T-helper 2 cell treated with Interferon-gamma antibody and Interleukin-4, amounts not matched to agents 5 μg/mL and 100 μg/mL, for 36 hours (primary cell): ENCODE measurements at places on chromosomes 7 and 10.

- no peaks in the 10 kb centered on the region for H3K27me3 ChIP-seq
- H3K4me3 ChIP-seq: no peak overlapping the region
- peaks cover 33% of the 10 kb centered on the region for H3K36me3 ChIP-seq
- no peak overlapping the region for H3K27ac ChIP-seq
- no peaks in the 10 kb centered on the region for H3K4me1 ChIP-seq
- DNase-seq: no peak
These were observed 21.4 kb downstream of the EXOC4 start for GRCh38 chr7:133274265-133274664.

DNA sequence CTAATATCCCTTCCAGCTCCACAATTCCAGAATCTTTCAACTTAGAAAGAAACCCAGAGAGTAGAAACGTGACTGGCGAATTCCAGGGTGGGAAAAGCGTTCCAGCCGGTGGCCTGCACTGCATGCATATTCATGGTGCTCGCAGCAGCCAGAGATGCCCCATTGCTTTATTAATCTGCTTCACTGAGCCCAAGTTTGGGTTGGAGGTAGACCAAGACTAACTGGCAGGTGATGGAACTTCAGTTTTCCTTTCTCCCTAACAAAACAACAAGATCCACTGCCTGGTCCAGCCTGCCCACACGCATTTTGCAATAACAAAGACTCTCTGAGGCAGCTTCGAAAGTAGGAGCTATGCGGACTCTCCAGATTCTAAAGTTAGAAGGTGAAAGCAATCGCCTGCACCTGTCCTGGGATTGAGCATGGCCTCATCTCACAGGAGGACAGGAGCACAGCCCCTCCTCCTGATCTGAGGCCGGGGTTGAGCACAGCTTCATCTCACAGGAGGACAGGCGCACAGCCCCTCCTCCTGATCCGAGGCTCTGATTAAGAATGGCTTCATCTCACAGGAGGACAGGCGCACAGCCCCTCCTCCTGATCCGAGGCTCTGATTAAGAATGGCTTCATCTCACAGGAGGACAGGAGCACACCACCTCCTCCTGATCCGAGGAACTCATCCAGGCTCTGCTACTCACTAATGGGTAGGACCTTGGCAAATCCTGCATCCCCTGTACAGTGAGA, 127.8 kb upstream of the LANCL2 start:
- H3K27ac ChIP-seq: no peak overlapping the region
- no peak overlapping the region for H3K4me3 ChIP-seq
- H3K27me3 ChIP-seq: no peaks in the 10 kb centered on the region
- no peaks in the 10 kb centered on the region for H3K4me1 ChIP-seq

GRCh38 chr7:78429878-78430277, 631.3 kb downstream of the PHTF2 start:
- no peak overlapping the region for H3K4me3 ChIP-seq
- H3K36me3 ChIP-seq: no peaks in the 10 kb centered on the region
- no peaks in the 10 kb centered on the region for H3K27me3 ChIP-seq

- H3K4me3 ChIP-seq: no peak overlapping the region
- H3K27ac ChIP-seq: no peak overlapping the region
- H3K27me3 ChIP-seq: no peaks in the 10 kb centered on the region
- DNase-seq: no peak
- no peaks in the 10 kb centered on the region for H3K4me1 ChIP-seq
These were observed 67.6 kb downstream of the TACC2 start for GRCh38 chr10:122056431-122057094.

DNA sequence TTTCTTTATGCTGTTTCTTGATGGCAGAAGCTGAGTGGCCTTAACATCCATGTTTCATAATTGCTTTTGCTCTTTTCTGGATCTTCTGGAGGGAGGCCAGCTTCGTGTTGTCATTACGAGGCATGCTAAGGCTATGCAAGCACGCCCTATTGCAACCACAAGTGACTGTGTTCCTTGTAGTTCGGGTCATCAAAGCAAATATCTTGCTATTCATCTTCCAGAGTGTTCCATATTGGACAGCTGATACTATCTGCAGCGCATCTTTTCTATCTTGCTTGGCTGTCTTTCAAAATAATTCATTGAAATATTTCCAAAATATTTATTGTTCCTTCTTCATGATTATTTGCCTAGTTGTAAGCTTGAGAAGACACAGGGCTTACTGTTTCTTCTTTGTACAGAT, 5.0 kb downstream of the EPHB6 start:
- H3K4me1 ChIP-seq: peaks cover 4% of the 10 kb centered on the region
- no peaks in the 10 kb centered on the region for H3K36me3 ChIP-seq
- H3K27ac ChIP-seq: no peak overlapping the region
- DNase-seq: no peak
- peaks cover 17% of the 10 kb centered on the region for H3K27me3 ChIP-seq
- H3K4me3 ChIP-seq: no peak overlapping the region
